ENCODE measurements at places on chromosomes 7 and 10.

- DNase-seq, result no peak
Observed at GRCh38 chr7:20358762-20359282, 28.1 kb downstream of the ITGB8 start.

DNA sequence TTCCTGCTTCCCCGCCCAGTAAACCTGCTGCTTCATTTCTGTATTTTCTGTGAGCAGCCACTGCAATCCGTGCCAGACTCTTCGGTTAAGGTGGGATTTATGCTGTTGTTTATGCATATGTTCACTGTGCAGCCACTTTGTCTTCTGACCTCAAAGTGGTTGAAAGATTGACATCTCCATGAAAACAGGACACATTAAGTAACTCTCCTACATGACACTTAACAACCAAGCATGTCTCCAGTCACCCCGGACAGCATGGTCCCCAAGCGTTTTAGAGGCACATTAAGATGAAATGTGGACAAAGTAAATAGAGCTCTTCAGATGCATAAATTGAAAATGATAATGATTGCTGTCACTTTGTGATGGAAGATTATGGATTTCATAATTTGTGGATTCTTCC, 421.3 kb downstream of the GFRA1 start:
- DNase-seq, result no peak

- DNase-seq, result no peak
Observed at GRCh38 chr7:7923818-7924217, 44.8 kb upstream of the GLCCI1 start.

GRCh38 chr7:63031838-63032436, 966.7 kb upstream of the ZNF722 start:
- DNase-seq, result no peak

GRCh38 chr10:92615515-92615914, 22.6 kb downstream of the KIF11 start:
- DNase-seq, result no peak

DNA sequence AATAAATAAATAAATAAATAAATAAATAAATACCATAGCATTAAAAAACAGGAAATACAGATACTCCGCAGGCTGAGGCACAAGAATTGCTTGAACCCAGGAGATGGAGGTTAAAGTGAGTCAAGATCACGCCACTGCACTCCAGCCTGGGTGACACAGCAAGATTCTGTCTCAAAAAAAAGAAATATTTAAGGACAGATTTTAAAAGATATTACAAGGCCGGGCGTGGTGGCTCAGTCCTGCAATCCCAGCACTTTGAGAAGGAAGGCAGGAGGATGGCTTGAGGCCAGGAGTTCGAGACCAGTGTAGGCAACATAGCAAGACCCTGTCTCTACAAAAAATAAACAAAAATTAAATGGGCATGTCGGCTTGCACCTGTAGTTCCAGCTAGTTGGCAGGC, 17.5 kb upstream of the SNX8 start:
- DNase-seq, result no peak

DNA sequence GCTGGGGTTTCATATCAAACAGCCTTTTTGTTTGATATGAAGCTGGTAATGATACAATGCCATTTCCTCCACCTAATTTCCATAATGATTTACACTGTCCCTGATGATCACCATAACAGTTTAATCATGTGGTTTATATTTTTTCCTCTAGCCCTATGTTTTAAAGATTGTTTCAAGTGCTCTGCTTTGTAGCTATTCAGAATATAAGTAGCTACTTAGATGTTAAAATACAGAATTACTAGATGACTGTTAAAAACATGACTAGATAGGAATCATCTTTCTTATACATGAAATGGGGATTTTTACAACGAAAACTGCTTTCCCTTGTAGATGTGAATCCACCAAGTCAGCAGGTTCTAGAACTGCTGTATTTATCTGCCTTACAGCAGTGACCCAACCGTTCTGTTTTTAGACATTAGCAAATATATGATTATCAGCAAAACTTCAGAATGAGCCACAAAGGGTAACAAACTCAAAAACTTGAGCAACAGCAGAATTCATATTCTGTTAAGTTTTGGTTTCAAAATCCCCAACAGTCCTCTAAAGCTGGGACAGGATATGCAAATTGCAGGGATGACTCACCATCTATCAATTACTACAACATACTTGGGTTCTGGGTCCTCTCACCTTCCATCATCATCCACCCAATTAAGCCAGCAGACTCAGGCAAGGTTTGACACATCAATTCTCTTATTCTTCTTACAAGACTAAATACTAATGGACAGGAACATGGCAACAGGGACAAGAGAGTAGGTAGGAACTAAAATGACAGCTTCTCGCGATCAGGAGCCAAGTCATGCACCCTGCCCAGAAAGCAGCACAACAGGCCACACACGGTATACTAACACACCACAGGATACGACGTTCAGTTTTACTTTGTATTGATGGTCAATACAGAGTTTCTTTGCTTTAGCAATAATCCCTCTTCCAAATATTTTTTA, 83.9 kb downstream of the PIP4K2A start:
- DNase-seq, result peak; percentile 52

DNA sequence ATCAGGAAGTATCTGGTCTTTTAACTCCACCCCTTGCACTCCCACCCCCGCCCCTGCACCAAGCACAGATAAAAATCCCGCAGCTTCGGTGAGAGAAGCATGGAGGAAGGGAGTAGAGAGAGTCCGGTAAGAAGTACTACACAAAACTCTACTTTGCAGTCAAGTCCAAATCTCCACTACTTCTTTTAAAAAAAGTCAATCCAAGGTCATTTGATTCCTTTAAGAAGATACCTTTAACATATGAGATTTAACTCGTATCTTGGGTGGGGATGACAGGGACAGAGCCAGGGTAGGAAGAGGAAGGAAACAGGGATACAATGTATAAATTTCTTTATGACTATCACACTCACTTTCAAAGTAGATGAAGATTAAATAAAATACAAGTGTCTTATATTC, 132.1 kb downstream of the NRBF2 start:
- peak; percentile 68 for DNase-seq

DNA sequence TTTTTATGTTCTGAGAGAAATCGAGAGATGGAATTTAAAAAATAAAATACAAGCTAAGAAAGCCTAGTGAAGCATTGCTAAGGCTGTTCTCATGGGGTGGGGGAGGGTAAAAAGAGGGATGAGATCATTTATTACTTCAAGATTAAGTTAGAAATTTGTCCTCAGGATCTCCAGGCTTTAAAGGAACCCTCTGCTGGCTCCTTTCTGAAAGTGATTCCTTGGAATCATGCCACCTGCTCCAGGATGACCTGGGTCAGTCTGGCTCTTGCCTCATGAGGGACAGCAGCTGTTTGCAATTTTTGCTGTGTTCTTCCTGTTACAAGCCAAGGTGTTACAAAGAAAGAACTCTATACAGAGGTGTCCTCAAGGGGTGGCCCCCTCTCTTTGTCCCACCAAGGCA, 69.8 kb downstream of the CDK1 start:
- DNase-seq, result no peak

- peak; percentile 95 for DNase-seq
Observed at GRCh38 chr10:78950656-78951587, 117.8 kb upstream of the ZMIZ1 start.

GRCh38 chr10:69100136-69100872, 12.4 kb downstream of the SRGN start:
- DNase-seq, result no peak

DNA sequence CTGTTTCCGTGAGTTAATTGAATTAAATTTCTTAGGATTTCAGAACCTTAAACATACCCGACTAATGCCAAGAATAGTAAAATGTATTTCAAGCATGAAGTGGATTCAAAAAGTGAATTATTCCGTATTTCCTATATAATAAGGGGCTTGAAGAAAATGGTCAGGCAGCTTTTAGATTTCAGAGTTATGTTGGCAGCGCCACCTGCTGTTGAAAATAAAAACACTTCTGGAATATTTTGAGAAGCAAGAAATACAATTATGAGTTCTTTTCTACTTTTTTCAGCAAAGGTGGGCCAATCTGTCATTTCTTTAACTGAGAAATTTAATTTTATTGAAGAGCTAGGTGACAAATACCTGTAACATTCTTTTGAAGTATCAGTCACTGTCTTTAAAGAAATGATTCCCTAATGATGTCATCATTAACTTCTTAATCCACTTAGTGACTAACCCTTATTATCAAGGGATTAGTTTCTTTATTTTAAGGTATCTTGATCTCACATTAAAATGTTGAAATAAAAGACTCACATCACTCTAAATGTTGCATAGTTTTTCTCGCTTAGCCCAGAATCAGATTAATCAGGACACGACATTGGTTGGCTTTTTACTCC, 36.6 kb upstream of the AGR3 start:
- peak; percentile 50 for DNase-seq

- peak; percentile 38 for DNase-seq
Observed at GRCh38 chr10:132540456-132540855, 2.9 kb downstream of the INPP5A start.

DNA sequence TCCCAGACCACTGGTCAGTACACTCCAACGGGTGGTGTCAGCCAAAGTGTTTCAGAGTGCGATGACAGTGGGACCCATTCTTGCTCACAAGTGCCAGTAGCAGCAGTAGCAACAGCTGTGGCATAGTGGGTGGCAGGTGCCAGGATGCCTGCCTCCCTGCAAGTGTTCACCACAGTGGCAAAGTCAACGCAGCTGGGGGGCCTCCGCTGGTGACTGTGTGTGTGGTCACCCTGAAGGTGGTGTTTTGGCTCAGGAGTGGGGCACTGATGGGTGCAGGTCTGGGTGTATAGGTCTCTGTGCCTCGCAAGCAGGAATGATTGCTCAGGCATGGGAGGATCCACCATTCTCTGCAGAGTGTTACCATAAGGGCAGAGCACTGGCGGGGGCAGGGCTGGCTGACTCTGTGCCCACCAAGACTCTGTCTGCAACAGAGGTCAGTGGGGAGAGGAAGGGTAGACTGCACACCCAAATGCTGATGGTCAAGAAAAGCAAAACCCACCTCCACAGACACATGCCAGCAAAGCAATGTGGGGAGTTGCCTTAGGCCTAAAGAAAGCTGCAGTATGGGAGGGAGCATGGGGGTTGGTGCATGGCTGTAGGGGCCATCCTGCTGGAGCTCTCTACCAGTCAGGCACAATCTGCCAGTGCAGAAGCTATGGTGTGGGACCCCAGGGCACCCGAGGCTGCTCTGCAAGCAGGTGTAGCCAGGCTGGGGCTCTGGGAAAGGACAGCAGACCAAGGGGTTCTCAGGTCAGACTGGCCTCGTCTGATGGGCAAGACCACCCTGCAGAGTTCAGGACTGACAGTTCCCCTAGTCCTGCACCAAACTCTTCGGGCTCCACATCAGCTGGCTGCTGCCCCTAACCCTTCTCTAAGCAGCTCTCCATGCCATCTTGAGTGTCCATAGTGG, 368.1 kb downstream of the CTNNA3 start:
- DNase-seq, result no peak

- DNase-seq, result no peak
Observed at GRCh38 chr10:11285171-11285570, 267.5 kb downstream of the CELF2 start.

- DNase-seq, result peak; percentile 66
Observed at GRCh38 chr7:74202841-74203556, 6.8 kb upstream of the LAT2 start.

- DNase-seq, result no peak
Observed at GRCh38 chr7:22116451-22117030, 170.8 kb upstream of the CDCA7L start.

DNA sequence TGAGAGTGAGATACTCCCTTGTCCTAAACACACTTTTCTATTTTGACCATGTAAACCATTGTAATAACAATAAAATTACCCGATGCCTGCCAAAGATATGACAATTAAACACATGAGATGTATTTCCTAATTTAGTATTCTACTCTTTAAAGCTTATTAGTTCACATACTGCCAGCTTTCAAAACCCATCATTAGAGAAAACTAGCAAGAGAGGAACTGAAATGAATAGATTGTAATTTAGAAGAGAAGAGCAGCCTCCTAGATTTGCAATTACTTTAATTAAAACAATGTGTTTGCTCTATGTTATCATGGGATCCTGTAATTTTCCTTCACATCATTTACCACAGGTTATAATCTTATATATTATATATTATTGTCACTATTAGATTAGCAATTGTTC, 428.2 kb downstream of the THSD7A start:
- DNase-seq, result no peak

DNA sequence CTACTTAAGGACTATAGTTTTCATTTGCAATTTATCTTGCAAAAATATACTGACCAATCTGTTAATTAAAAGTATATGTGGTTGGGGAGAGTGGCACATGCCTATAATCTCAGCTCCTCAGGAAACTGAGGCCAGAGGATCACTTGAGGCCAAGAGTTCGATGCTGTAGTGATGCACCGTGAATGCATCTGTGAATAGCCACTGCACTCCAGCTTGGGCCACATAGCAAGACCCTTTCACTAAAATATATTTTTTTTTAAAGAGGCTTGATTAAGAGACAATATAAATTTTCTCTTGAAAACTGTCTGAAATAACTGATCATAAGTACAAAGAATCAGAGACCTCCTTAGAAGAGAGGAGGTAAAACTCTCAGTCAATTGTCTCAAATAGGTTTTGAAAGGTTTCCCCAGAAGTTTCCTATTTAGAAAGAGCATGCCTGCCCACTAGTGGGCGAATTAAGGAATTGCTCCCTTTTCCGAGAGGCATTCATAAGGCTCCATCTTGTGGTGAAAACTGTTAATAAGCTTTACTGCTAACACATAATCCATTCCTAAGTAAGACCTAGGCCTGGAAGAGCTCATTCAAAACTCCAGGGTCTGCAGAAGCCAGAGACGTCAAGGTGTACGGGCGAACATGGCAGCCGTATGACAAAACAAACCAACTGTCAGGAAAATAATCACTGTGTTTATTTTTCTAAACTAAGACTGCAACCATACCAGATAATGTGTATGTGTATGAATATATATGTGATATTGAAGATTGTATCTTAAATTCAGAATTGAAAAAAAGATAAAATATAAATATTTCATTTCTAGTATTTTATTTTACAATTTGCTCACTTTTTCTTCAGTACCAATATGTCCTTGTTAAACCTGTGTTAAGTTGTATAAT, 6.8 kb upstream of the TAS2R40 start:
- peak; percentile 84 for DNase-seq

DNA sequence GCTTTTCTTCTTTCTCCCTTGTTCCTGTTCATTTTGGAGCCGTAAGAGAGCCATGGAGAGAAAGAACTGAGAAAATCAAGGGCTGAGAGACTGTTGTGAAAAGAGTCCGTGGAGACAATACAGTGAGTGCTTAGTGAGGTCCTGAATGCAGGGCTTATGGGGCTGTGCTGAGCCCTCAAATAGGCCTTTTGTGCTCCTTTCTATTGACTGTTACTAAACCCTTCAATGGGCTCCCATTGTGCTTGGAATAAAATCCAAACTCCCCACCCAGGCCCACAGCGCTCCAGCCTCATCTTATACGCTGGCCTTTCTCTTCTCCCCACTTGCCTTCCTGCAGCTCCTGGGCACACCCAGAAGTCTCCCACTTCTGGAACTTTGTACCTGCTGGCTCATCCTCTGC, 243.1 kb upstream of the HABP2 start:
- no peak for DNase-seq

- no peak for DNase-seq
Observed at GRCh38 chr10:7608001-7608400, 58.8 kb downstream of the ITIH5 start.

DNA sequence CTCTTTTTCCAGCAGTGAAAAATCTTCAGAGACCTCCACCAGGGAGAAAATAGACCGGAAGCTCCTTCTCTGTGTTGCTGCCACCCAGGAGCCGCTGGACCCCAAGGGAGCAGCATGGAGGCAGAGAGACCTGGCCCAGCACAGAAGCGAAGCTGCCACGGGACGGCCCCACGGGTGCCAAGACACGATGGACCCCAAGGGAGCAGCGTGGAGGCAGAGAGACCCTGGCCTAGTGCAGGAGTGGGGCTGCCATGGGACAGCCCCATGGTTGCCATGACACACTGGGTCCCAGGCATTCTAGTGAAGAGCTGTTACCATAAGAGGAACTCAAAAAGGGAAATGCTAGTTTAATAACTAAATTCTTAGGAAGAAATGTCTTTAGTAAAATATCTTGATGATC, 186.3 kb downstream of the PTPRN2 start:
- DNase-seq, result no peak
